ENCODE measurements at places on chromosomes 5 and 9.
A peak's percentile ranks its signal among the peaks of the same experiment; 100 is the strongest.

DNA sequence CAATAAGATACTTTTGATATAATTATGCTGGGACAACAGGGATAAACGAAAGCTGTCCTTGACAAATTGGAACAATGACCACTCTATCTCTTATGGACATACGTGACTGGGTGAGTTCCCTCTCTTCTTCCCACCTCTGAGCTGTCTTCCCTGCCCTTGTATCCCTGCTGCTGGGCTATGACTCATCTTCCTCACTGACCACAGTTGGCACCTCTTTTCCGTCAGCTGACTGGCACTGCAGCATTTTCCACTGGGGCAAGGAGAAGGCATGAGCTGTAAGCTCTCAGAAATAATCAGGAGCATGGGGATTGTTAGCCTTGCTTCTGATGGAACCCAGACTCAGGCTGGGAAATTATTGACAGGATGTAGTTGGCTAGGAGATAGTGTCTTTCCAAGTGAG is 48.7 kb downstream of the PCSK1 start:
- peak; percentile 61 for DNase-seq

GRCh38 chr5:862367-863243 is 11.8 kb upstream of the ZDHHC11 start:
- DNase-seq, result no peak

GRCh38 chr5:118015511-118015910 is 972.8 kb downstream of the DTWD2 start:
- DNase-seq, result no peak

GRCh38 chr5:42912184-42912798 is 100.6 kb upstream of the SELENOP start:
- DNase-seq, result no peak

DNA sequence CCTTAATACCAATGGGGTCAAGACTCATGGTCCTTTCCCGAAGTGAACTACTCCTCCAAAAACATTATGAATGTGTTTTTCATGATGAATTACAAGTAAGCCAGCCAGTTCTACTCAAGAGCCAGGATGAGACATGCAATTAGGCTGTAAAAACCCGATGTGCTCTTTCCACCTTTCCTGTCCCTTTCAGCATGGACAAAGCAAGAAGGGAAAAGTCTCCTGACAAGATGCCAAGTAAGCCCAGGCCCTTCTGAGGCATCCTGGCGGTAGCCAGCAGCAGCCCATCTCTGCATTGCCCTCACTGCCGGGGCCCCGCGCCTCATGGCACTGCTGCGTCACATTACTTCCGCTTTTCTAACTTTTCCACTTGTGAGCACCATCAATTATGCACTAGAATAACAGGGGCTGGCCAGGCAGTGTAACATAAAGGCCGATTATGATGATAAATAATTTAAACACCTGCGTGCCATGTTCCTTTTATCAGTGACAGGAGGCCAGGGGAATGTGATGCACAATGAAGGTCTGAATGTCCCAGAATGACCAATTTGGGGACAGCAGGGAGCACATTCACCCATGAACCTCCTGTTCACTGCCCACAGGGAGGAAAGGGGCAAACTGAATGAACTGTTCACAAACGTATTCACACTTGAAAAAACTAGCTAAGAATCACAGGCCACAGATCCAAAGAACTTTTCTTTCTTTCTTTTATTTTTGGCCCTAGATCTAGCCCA is 37.4 kb downstream of the EFNA5 start:
- no peak for DNase-seq

- DNase-seq, result no peak
Observed at GRCh38 chr9:101139082-101139481, 110.6 kb downstream of the PLPPR1 start.

GRCh38 chr9:87886933-87887505 is 4.3 kb downstream of the SPATA31E1 start:
- DNase-seq, result no peak

DNA sequence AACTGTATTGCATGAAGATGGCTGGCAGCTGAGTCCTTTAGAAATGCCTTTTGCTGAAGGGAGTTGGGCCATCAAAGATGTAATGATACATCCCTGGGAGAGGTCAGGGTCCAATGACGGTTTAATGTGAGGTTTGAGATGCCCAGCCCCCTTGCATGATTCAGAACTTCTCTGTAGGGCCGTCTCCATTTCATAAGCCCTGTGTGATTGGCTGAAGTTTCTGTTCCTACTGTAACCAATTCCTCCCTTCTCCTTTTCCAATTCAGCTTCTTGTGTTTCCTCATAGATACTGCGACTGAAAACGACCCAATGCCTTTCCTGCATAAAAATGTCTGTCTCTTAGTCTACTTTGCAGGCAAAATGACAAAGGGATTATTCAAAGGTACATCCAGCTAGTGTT is 47.9 kb upstream of the ST8SIA4 start:
- no peak for DNase-seq

- DNase-seq, result no peak
Observed at GRCh38 chr5:17182981-17183380, 34.5 kb upstream of the BASP1 start.

- no peak for DNase-seq
Observed at GRCh38 chr5:56517011-56517416, 283.9 kb upstream of the ANKRD55 start.

GRCh38 chr5:163995206-163995605 is 489.8 kb downstream of the MAT2B start:
- no peak for DNase-seq

All from left cardiac atrium (tissue), 4 donors.